ENCODE measurements at places on chromosomes 6 and 20. TPM values are rescaled to one million over a fixed set of nuclear protein-coding genes. Genes with fewer than 3 reads are reported as not detected.

EDN3 gene
- 0.15 TPM for polyA plus RNA-seq

GNMT gene
- polyA plus RNA-seq: not detected

MEI4 gene
- not detected for polyA plus RNA-seq

DNA sequence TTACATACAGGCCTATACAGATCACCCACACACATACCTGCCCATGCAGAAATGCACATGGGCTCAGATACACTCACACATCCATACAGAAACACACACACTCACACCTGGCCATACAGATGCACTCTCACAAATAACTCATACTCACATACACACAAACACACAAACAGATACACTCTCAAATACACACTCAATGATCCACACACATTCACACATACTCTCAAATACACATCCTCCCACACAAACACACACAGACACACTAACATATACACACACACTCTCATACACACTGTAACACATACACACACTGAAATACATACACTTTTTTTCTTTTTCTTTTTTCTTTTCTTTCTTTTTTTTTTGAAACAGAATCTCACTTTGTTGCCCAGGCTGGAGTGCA, 90.7 kb downstream of the CDH22 start:
- DNase-seq: no peak
- H3K27me3 ChIP-seq: no peaks in the 10 kb centered on the region
- no peak overlapping the region for H3K27ac ChIP-seq
- no peaks in the 10 kb centered on the region for H3K4me1 ChIP-seq
- no peaks in the 10 kb centered on the region for H3K36me3 ChIP-seq

DEFB132 gene
- polyA plus RNA-seq: not detected

MOG gene
- polyA plus RNA-seq: not detected

OXT gene
- not detected for polyA plus RNA-seq

GRCh38 chr6:43338243-43338642, 29.6 kb upstream of the CRIP3 start:
- no peak for DNase-seq
- H3K27ac ChIP-seq: no peak overlapping the region
- H3K27me3 ChIP-seq: no peaks in the 10 kb centered on the region
- peaks cover 39% of the 10 kb centered on the region for H3K36me3 ChIP-seq
- no peaks in the 10 kb centered on the region for H3K4me1 ChIP-seq

NDRG3 gene
- 53.2 TPM for polyA plus RNA-seq

GRCh38 chr6:107841275-107841670, 17.2 kb upstream of the SCML4 start:
- H3K27me3 ChIP-seq: no peaks in the 10 kb centered on the region
- H3K27ac ChIP-seq: no peak overlapping the region
- H3K4me3 ChIP-seq: no peak overlapping the region

DNA sequence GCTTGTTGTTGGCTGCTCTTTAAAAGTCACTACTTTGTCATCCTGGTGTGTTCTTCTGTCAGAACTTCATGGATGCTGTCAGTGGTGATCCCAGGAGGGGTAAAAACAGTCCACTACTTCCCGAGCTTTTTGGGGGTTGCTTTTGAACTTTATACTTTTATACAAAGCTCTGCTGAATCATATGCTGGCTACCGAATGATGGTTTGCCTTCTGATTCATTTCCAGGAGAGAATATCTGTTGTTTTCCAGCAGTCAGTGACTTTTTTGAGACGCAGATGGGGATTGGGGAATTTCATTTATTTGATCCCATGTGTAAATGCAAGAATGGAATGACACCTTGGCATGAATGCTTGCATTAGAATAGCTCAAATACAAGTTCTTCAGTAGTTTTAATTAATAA, 32.7 kb upstream of the COL10A1 start:
- no peaks in the 10 kb centered on the region for H3K4me1 ChIP-seq
- no peak overlapping the region for H3K27ac ChIP-seq
- no peaks in the 10 kb centered on the region for H3K36me3 ChIP-seq
- no peak overlapping the region for H3K4me3 ChIP-seq

DNA sequence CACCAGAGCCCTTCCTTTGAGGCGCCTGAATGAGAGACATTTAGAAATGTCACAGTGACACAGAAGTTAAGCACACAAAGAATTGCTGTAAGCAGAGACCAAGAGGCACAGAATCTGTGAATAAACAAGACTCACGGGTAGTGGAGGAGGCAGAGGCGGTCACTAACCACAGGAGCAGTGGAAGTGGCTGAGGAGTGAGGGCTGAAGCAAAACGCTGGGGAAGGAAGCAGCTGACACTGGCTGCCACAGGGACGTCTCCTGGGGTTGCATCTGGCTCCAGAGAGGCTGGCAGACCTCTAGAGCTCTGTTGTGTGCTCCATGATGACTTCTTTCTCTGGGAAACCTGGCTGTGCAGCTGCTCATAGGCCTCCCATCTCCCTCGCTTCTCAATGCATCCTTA, 65.0 kb upstream of the SLC2A12 start:
- H3K4me3 ChIP-seq: no peak overlapping the region
- H3K27ac ChIP-seq: no peak overlapping the region
- H3K36me3 ChIP-seq: no peaks in the 10 kb centered on the region
- H3K4me1 ChIP-seq: no peaks in the 10 kb centered on the region
- no peak for DNase-seq
- no peaks in the 10 kb centered on the region for H3K27me3 ChIP-seq

BEND6 gene
- polyA plus RNA-seq: not detected

DNA sequence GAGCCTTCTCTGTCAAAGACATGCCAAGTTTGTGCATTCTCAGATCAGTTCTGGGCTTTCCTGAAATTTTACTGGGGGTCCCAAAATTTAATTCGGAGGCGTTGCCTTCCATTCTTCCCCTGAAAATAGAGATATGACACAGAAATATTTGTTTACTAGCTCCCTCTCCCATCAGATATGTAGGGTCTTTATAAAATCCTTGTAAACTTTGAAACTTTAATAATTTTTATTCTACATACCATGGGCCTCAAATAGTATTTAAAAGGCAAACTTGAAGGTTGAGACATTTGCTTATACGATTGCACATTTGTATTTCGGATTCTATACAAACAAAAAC, 54.6 kb downstream of the IL20RA start:
- H3K27me3 ChIP-seq: peaks cover 24% of the 10 kb centered on the region
- H3K36me3 ChIP-seq: no peaks in the 10 kb centered on the region
- peaks cover 8% of the 10 kb centered on the region for H3K4me1 ChIP-seq
- H3K27ac ChIP-seq: no peak overlapping the region
- no peak overlapping the region for H3K4me3 ChIP-seq

SLC22A1 gene
- polyA plus RNA-seq: not detected

- no peaks in the 10 kb centered on the region for H3K36me3 ChIP-seq
- no peak for DNase-seq
- no peak overlapping the region for H3K4me3 ChIP-seq
- no peak overlapping the region for H3K27ac ChIP-seq
- no peaks in the 10 kb centered on the region for H3K27me3 ChIP-seq
- H3K4me1 ChIP-seq: no peaks in the 10 kb centered on the region
Observed at GRCh38 chr6:91486200-91486599, 899.3 kb upstream of the MAP3K7 start.

KHDC1L gene
- not detected for polyA plus RNA-seq

DNA sequence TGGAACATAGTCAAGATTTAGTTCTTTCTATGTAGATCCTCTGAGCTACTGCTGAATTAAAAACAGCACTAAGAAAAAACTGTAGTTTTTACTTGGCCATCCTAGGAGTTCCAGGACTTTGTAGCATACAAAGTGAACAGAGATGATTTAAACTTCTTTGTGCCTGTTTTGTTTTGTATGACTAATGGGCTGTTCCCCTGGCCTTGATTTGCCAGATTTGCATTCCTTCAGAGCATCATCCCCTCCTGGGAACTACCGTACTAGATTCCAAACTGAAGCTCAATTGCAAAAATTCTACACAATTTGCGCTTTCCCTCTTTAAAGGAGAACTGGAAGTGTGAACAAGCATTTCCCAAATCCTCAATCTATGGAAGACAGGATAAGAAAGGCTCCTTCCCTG, 23.1 kb downstream of the ACOT13 start:
- DNase-seq: no peak
- H3K27me3 ChIP-seq: no peaks in the 10 kb centered on the region
- no peak overlapping the region for H3K27ac ChIP-seq
- H3K4me3 ChIP-seq: no peak overlapping the region
- no peaks in the 10 kb centered on the region for H3K4me1 ChIP-seq
